D721Med (cell line): ENCODE measurements at places on chromosomes 12 and 14.

DNA sequence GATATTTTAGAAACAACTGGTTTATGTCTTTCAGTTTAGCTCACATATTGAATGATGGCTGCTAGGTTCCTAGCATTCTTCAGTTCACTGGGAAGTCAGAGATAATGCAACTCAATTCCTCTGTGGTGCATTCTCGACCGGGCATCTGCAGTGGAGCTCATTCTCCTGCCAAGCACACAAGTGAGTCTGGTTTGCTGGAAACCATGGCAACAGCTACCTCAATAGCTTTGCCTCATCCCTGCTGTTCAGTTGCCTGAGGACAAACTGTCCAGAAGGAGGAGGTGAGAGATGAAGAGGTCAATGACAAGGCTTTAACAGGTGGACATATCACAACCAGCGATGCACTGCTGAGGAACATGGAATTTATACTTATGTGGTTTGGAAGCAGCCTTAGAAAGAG lies 816.9 kb downstream of the AACS start:
- DNase-seq, result no peak

GRCh38 chr12:93184672-93185368 lies 192.9 kb upstream of the NUDT4 start:
- DNase-seq, result no peak

- no peak for DNase-seq
Observed at GRCh38 chr12:105947906-105948305, 190.8 kb downstream of the NUAK1 start.

DNA sequence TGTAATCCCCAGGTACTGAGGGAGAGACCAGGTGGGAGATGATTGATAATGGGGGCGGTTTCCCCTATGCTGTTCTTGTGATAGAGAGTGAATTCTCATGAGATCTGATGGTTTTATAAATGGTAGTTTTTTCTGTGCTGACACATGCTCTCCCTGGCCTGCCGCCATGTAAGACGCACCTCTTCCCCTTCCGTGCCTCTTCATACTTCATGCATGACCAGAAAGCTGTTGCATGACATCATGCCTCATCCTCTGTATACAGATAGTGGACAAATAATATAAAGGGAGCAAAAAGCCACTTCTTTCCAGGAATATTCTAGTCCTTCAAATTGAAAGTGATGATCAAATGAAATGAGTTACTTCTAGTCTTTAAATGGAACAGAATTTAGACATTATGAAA lies 47.3 kb upstream of the LRIG3 start:
- DNase-seq, result no peak

- no peak for DNase-seq
Observed at GRCh38 chr12:114656906-114657596, 26.9 kb downstream of the TBX3 start.

DNA sequence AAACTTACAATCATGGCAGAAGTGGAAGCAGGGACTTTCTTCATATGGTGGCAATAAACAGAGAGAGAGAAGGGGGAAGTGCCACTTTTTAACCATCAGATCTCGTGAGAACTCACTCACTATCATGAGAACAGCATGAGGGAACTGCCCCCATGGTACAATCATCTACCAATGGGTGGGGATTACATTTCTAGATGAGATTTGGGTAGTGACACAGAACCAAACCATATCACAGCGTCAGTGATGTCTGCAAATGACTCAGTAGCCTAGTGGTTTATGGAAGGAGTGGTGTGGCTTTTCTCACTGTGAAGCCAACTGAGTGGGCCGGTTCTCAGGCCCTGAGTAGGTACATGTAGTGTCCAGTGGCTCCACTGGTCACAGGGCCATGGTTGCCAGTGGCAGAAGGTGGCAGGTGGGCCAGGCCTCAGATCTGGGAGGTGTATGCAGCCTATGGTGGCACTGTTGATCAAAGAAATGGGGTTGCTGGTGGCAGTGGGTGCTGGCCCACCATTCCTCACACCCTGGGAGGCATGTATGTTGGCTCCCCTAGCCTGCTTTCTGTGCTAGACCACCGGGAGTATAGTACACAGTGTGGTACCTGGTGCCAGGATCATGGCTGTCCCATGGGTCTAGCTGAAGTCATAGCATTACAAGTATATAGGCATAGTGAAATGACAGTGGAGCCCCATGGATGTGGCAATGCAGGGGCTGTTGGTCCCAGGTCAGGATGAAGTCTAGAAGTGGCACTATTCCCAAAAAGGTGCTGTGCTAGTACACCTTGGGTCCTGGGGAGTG lies 191.9 kb downstream of the NUBPL start:
- DNase-seq, result no peak

GRCh38 chr12:116700066-116700465 lies 37.8 kb downstream of the SPRING1 start:
- DNase-seq, result no peak

DNA sequence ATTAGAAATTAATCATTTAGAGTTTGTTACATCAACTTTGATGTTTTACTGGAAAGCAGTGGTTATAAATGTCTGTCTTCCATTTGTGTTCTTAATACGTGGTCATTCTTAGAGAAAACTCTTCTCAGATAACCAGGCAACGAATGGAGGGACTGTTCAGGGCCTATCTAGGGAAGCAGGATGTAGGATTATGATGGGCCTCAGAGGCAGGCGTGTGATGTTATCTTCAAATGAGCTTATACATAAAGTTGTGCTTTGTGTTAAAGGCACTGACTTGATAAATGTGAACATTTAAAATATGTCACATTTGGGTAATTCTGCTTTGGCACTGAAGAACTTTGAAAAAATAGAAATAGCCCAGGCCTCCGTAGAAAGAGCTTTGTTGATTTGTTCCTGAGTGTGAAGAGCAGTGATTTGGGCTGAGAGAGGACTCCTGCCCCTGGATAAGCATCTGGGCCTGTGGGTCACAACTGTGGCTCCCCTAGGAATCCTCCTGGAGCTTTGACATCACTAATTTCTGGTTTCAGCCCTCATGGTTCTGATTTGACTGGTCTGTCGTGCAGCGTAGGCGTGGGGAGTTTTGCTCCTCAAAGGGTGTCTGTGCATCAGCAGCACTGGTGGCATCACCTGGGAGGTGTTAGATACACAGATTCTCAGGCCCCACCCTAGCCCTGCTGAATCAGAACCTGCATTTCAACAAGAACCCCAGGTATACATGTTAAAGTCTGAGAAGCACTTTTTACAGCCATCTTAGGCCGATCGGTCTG lies 55.4 kb downstream of the SAMD4A start:
- DNase-seq, result no peak

DNA sequence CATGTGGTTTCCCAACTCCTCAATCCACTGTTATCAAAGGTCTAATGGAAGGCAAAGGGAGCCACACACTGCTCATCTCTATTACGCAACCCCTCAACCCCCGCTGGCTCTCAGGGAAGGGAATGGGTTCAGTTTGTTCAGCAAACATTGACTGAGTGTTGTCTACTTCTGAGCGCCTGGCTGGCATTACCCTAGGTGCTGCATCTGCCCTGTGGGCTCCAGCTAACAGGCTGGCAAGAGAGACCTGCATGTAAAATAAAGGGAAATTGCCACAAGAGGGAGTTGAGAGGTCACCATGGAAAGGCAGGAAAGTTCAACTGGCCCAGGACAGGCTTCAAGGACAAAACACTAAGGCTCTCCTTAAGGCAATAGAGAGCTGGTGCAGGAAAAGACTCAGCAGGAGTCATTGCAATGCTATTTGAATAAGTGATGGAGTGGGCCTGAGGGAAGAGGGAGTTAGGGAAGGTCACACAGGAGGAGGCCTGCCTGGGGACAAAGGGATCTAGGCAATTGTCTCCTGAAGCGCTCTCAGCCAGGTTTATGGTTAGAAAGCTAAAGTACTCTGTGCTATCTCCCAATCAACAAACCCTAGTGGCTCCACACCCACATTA lies 5.5 kb upstream of the ZNF740 start:
- no peak for DNase-seq

DNA sequence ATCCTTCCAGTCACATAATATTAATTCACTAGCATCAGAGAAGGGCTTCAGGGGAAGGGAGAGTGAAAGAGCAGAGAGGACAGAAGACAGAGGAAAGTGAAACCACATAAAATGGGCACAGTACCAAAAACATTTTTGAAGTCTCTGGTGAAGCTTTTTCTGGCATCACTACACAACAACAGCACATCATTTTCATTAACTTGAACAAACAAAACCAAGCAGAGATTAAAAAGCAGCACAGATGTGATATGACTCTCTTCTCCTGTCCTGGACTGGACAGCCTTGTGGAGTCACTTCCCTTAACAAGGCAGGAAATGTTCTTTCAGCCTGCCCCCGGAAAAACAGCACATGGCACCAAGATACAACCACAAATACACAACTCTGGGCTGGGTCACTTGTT lies 112.0 kb downstream of the TSPAN8 start:
- DNase-seq, result no peak

GRCh38 chr12:71752891-71753290 lies 1.8 kb upstream of the RAB21 start:
- no peak for DNase-seq

DNA sequence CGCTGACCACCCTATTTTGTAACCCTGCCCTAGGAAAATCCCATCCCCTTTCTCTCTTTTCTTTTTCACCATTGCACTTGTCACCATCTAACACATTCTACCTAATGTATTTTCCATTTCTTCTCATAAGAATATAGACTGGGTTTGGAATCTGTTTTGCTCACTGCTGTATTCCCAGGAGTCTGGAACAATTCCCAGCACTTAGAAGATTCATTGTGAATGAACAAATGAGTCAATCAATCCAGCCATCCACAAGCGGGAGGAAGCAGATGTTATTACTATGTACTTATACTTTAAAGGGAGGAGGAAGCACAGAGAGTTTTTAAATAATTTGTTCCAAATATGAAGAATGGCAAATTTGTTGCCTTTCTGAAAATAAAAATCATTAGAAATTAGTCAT lies 142.1 kb downstream of the KIF21A start:
- no peak for DNase-seq

DNA sequence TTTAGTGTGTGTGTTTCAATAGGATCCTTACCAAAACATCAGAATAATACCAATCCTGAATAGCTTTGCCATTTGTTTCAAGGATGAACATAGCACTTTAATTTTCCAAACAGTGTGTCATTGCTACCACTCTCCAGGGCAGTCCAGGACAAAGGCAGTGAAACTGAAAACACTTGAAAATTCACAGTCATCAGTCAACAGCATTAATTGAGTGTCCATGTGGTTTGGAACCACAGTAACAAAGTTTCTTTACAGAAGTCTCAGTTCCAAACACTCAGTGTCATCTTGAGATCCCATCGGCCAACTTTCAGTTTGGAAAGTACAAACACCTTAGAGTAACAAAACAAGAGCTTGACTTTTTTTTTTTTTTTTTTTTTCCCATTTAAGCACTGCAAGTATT lies 228.4 kb upstream of the SOX5 start:
- DNase-seq, result no peak

DNA sequence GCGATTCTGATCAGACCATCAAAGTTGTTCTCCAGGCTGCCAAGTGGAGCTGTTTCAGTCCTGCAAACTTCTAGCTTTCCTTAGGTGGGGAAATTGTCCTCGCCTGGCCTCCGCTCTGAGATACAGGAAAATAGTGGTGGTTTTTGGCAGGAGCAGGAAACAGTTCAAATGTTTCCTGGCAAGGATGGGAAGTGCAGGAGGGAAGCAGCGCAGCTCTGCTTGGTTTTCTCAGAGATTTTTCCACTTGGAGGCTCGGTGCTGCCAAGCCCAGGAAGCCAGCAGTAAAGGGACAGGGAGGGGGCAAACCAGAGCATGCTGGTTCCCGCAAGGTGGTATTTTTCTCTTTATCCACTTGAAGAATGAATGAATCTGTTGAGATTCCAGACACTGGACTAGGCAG lies 17.0 kb downstream of the TMEM63C start:
- DNase-seq, result no peak

- no peak for DNase-seq
Observed at GRCh38 chr12:71475280-71475679, 35.7 kb downstream of the LGR5 start.

GRCh38 chr14:98101323-98101722 lies 1170.7 kb downstream of the BCL11B start:
- DNase-seq, result no peak

DNA sequence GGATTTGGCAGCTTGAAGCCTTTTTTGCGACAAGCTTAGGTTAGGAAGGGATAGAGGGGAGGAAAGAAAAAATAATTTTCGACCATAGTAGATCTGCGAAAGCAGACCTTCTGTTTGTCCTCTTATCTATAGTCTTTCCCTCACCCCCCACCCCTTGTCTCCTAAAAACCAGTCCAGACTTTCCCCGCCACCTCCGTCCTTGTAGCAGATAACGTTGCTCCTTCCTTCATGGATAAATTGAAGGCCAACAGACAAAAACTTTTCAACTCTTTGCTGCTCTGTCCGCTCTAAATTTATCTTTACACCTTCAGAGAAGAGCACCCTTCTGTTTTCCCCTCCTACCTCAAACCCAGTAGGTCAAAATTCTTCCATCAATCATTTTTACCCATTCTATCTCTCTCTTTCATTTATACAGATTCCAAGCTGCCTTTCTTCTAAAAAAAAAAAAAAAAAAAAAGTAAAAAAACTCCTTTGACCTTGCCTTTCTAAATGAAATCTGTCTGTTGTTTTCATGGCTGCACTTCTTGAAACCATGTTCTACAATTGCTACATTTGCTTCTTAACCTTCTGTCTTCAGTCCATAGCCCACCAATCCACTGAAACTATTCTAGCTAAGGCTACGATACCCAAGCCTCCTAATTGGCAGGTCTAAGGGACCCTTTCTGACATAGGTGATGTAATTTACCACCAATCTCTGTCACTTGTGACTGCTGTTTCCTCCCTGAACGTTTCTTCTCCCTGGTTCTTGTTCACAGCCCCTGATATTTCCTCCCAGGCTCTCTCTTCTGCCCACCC lies 11.1 kb upstream of the NEMF start:
- DNase-seq, result no peak

DNA sequence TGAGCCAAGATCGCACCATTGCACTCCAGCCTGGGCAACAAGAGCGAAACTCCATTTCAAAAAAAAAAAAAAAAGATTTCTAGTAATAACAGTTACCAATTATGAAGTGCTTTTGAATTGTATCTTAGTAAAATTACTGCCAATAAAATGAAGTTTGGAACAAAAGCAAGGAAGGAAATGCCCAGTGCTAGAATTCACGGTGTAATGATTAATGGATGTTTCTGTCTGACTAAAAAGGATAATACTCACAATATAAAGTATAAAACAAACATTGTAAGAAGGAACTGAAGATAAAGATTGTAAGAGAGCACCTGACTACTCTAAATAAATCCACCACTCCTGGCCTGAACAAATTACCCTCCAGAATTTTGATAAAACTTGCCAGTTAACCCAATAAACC lies 4.0 kb downstream of the TMEM116 start:
- DNase-seq, result no peak

GRCh38 chr14:104389326-104390220 lies 190.0 kb upstream of the C14orf180 start:
- DNase-seq, result no peak
